Left renal cortex interstitium (tissue), 4 donors: ENCODE measurements at places on chromosomes 11 and 22.

DNA sequence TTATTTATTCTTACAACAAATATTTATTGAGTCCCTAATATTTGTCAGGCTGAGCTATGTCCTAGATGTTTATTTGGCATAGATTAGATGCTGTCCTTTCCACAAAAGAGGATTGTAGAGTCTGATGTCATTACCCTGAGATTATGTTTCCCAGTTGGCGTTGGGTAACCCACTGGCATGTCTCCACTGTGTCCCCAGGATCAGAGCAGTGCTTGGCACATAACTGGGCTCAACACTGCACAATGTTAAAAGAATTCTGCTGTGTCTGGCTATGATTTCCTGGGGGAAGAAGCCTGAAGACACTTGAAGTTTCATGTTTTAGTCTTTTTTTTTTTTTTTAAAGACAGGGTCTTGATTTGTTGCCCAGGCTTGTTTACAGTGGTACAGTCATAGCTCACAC is 4.0 kb downstream of the RCN1 start:
- DNase-seq, result no peak

DNA sequence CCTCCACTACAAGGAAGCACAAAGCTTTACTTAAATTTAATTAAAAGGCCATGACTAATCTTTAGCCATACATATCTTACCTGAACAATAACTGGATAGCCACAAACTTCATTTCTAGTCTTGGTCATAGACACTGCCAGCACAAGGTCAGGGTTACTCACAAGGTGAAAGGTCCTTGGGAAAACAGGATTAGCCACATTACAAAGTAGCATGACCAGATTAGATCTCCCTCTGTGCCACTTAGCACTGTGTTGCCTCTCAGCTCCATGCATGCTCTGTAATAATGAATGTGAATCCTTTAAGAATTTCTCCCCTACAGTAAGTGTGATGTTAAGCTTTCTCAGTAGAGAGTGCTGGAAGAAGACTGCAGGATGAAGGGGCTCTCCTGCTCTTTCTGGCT is 325.1 kb upstream of the MPPED2 start:
- no peak for DNase-seq

DNA sequence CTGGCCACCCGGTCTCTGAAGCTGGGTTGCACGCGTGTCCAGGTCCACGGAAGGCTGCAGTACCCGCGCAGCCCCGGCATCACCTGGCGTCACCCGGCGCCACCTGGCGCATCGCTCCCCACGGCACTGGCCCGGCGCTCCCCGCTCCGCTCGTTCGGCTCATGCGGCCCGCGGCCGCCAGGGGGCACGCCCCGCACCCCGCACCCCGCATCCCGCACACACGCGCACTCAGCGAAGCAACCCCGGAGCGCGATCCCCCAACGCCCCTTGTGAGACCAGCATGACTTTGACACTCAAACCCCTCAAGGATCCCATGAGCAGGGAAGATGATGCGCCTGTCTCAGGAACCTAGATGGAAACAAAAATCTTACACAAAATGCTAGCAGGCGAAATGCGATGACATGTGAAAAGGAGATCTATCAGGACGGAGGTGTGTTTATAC is 11.9 kb downstream of the B3GNT6 start:
- no peak for DNase-seq

GRCh38 chr11:18374956-18375355 is 19.4 kb upstream of the LDHA start:
- DNase-seq, result no peak

- DNase-seq, result no peak
Measured at GRCh38 chr11:95135155-95135554, 45.5 kb downstream of the ENDOD1 start.

- no peak for DNase-seq
Measured at GRCh38 chr11:73518195-73518594, 79.7 kb downstream of the FAM168A start.

- no peak for DNase-seq
Measured at GRCh38 chr11:3189196-3189843, 24.2 kb upstream of the OSBPL5 start.

- no peak for DNase-seq
Measured at GRCh38 chr22:47196881-47197772, 434.7 kb downstream of the TBC1D22A start.

DNA sequence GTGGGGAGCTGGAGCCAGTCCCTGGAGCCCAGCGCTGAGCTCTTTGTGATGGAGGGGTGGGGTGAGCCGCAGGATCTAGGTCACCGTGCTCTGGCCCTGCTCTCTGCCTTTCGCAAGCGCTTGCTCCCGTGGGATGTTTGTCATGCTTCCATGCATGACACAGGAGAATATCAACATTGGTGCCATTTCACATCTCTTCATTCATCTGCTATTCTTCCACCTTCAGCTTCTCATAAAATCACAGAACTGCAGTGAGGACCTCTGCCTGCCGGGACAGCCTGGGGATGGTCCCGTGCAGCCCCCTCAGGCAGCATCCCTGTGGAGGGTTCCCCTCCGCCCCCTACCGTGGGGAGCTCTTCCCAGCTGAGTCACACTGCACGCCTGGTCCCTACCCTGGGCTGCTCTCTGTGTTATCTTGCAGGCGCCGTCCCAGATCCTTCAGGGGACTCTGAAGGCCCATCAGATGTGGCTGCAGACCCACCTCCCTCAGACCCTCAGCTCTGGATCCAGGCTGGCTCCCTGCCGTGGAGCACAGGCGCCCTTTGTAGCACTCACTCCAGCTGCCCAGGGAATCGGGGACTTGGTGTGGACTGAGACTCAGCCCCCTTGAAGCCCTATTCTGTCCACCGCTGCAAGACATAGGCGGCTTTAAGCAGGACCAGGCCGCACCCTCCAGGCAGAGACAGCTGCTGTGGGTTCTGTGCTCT is 5.1 kb upstream of the SEPTIN5 start:
- DNase-seq, result no peak

- DNase-seq, result no peak
Measured at GRCh38 chr22:33577862-33578411, 342.3 kb downstream of the LARGE1 start.
